ENCODE measurements at places on chromosomes 4 and X. TPM values are rescaled to one million over a fixed set of nuclear protein-coding genes. Genes with fewer than 3 reads are reported as not detected.
A peak's percentile ranks its signal among the peaks of the same experiment; 100 is the strongest.

DNA sequence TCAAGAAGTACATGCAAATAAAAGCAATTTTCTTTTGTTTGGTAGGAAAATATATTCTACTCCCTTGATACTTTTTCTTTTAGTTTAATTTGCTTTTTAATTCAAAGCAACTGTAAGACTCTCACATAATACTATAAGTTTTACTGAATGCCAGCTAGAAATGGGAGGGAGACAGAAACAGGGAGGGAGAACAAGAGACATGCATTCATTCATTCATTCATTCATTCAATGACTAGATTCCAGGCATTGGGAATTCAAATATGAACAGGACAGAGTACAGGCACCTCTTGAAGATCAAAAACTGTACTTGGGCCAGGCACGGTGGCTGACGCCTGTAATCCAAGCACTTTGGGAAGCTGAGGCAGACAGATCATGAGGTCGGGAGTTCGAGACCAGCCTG lies 85.6 kb downstream of the THOC2 start:
- no peak for DNase-seq

DNA sequence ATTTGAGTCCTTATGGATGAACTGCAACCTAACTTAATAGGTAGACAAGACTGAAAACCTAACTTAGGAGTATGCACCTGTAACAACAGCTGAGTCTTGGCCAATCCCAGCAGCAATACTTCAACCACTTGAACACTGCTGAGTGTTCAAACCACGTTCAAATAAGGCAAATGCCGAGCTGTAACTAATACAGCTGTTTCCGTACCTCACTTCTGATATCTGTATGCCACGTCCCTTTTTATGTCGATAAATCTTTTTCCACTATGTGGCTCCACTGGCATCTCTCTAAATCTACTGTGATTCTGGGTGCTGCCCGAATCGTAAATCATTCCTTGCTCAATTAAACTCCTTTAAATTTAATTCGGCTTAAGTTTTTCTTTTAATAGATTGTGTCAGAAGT lies 459.7 kb downstream of the INPP4B start:
- DNase-seq = no peak

DNA sequence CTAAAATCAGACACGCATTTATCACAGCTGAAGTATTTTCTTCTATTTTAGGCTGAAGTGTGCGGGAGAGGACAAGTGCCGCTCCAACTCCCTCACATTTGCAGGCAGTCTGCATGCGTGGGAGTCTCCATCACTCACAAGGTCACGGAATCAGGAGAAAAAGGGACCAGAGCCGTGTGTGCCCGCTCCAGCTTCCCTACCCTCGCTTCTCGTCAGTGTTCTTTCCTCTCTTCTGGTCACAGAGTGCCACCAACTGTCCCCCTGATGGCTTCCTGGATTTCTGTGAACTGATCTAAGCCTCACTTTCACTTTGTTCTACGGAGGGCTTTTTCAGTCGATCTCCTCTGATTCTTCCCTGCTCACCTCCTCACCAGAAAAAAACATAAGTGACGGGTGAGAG lies 407.4 kb upstream of the AADAT start:
- no peak for DNase-seq

GRCh38 chr4:175253184-175253902 lies 335.2 kb downstream of the ADAM29 start:
- DNase-seq = no peak

DNA sequence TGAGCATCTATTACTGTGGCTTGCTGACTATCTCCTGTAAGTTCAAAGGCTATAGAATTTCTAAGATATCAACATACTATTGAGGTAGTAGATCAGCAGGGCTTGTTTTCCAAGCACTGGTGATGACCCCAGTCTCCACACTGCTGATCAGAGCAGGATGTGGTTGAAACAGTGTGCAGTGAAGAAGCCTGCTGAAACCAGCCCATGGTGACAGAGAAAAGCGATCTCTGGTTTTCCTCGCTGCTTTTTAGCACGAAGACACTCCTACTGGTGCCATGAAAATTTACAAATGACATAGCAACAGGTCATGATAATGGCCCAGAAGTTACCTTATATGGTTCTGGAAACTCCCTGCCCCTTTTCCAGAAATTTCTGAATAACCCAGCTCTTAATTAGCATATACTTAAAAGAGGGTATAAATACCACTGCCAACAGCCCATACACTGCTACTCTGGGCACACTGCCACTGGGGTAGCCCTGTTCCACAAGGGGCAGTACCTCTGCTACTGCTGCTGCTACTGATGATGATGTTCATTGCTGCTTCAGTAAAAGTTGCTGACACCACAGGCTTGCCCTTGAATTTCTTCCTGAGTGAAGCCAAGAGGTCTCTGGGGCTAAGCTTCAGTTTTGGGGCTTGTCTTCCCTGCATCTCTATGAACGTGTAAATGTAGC lies 1689.5 kb upstream of the PCDH10 start:
- no peak for DNase-seq

DNA sequence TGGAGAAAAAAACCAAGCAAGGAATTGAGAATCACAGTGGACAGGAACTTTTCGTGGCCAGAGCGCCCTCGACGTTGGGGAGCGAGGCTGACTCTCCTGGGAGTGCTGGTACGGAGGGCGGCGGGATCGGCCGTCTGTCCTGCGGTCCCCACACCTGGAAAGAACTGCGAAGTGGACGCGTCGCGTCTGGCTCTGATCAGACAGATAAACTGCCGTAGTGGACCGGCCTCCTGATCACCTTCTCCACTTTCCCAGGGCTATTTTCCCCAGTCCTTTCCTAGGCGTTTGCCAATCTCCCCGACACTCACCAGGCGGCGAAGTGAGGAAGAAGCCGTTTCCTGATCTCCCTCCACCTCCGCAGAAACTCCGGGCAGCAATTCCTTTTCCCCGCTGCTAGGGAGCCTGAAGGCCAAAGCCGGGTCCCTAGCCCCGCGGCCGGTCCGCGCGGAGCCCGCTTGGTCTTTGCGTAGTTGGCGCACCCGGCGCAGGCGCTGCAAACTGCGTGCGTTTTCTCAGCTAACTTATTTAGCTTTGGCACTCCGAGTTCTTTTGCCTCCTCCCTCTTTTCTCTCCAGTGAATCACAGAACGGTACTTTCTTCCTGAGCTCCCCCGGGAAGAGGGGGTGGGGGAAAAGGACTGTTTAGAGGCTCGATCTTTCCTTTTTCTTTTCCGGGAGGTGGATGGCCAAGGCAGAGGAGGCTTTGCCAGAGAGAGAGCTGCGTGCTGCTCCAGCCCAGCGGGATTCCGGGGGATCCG lies at the start of gene ARSJ:
Gene ARSJ (minus strand): TSS at position 500 of the 757 bp plus-strand sequence. CDS start 813 bp downstream, outside the sequence.
- peak; percentile 51 for DNase-seq

DNA sequence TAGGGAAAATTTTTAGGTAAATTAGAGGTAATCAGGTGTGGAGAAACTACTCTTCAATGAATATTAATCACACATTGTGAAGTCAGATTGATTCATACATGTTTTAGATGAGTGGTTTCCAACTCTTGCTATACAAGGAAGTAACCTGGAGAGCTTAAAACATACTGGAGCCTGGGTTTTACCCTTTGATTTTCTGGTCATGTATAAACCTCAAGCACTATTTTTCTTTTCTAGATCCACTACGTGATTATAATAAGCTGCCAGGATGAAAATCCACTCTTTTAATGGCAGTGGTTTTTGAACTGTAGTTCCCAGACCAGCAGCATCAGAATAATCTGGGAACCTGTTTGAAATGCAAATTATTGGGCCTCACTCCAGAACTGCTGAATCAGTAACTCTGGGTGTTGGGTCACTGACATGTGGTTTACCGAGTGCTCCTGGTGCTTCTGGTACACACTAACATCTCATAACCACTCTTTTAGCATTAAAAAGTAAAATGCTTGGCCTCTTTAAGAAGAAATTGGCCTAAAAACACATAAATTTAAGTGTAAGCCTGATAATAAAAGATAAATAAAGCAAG lies 63.4 kb downstream of the DCAF12L1 start:
- no peak for DNase-seq

DNA sequence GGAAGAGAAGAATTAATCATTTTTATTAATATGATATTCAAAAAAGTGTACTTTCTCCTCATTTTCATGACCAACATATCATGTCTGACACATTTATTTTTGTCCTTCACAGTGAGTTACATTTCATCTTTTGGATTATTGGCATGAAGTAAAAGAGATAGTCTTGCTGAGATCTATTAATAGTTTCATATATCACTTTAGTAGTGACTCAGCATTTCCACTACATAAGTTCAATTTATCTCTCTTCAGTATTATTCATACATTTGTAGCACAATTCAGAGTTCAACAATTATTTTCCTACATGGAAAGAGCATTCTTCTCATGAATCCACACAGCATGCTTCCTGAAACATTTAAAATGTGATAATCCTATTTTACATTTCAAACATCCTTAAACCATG lies 1461.1 kb downstream of the TECRL start:
- DNase-seq = no peak

GRCh38 chrX:110226931-110227330 lies 91.0 kb downstream of the AMMECR1 start:
- DNase-seq = no peak

DNA sequence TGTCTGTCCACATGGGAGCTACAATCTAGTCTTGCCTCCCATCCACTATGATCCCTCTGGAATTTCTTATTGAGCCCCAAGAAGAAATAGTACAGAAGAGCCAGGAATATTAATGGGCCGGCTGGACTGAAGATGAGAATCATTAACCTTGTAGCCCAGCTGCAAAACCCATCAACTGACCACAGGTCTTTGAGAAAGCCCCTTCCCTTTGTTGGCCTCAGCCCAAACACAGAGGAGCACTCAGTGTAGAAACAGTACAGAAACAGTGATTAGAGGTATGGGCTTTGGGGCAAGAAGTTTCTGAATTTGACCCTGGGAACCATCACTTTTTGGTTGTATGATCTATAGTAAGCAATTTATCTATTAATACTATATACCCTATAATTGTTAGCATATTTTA lies 76.8 kb upstream of the RAB40AL start:
- no peak for DNase-seq

GRCh38 chr4:153061971-153062370 lies 125.8 kb downstream of the FHDC1 start:
- no peak for DNase-seq

GRCh38 chr4:126513596-126513995 lies 1119.2 kb upstream of the INTU start:
- no peak for DNase-seq

DNA sequence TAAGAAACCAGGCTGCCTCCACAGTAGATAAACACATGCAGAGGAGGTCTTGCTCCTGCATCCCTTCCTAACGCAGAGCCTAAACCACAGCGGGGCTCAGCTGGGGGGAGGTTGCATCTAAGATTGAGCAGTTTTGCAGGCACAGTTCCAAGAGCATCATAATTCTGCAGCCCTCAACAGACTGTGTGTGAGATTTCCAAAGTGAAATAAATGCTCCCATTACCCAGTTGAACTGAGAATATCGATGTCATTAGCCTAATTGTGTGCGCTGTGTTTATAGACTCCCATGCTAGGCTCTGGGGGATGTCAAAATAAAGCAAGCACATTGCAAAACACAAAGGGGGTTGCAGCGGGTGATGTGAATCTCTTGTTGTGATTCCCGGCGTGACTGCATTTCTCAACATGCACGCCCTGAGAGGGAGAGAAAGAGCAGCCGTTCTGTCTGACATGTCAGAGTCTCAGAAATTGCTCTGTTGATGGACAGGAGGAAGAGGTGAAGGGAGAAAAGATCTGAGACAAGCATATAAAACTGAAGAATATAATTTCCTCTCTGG lies 150.0 kb upstream of the PSAPL1 start:
- DNase-seq = no peak

- no peak for DNase-seq
Observed at GRCh38 chr4:26568446-26568994, 15.4 kb upstream of the TBC1D19 start.

- no peak for DNase-seq
Observed at GRCh38 chrX:13440176-13440575, 120.3 kb upstream of the ATXN3L start.

DNA sequence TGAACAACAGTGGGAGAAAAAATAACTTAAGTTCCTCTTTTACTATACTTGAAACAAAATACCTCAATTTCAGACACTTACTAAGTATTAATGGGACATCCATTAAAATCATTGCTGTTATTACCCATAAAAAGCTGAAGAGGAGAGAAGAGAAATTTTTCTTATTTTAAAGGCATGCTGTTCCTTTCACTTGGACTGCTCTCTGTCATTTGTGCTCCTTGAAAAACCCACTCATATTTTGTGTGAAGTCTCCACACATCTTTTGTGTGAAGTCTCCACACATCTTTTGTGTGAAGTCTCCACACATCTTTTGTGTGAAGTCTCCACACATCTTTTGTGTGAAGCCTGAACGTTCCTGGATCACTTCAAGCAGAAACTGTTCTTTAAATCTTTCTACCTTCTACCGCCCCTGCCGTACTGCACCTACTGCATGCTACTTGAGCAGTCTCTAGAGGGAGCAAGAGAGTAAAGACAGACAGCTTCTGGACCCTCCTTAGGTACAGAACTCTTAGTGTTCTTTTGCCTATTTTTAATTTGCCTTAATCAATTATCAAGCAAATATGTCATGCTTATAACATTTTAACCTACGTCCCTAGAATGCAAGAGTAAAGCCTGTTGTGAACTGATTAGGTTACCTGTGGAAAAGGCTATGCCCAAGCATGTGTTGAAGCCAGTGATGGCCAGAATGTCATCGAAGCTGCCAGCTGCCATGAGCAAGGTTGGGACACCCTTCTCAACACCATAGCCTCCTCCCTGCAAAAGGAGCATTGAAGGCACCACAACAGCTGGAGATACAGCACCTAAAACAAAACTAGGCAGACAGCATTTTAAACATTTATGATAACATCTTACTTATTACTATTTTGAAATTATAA lies 27.1 kb upstream of the SLC9B1 start:
- no peak for DNase-seq

DNA sequence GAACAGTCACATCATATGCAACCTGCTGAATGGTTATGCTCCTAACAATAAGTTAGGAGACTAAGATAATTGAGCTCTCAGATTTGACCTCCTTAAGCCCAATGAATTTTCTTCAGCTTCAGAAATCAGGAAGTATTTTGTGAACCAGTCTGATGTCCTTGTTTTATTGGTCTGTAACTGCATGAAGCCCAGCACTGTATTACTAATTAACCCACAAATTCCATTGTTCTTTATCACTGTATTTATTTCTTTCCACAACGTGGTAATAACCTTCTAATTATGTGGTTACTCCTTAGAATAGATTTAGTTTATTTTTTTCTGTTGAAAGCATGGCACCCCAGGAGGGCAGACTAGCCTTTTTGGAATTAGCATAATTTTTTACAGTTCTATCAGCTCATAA lies 3.9 kb upstream of the MFAP3L start:
- DNase-seq = no peak

- DNase-seq = no peak
Observed at GRCh38 chr4:26015906-26016305, 101.9 kb downstream of the SMIM20 start.

DNA sequence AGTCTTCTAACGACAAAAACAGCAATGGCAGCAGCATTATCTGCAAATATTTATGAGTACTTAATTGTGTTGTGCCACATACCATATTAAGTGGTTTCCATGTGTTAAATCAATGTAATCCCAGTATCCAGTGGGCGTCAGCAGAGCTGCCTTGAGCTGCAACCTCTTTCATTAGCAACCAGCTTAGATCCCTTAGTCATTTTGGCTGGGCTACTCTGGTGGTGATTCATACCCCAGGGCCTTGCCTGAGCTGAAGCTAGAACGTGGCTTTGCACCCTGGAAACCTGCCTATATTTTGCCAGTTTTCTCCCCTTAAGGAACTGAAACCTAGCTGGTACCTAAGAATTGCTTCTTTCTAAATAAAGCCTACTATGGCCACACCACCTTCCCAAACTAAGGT lies 474.3 kb upstream of the FTHL17 start:
- DNase-seq = no peak

The GSX2 gene
- total RNA-seq = not detected

The CSAG1 gene
- not detected for total RNA-seq

The ART3 gene
- total RNA-seq = 105 TPM

The TMEM255A gene
- 0.38 TPM for total RNA-seq

The MAGEA10 gene
- not detected for total RNA-seq

All from left ventricle myocardium inferior (tissue), 1 donor.